ENCODE measurements at places on chromosomes 1 and 21.

DNA sequence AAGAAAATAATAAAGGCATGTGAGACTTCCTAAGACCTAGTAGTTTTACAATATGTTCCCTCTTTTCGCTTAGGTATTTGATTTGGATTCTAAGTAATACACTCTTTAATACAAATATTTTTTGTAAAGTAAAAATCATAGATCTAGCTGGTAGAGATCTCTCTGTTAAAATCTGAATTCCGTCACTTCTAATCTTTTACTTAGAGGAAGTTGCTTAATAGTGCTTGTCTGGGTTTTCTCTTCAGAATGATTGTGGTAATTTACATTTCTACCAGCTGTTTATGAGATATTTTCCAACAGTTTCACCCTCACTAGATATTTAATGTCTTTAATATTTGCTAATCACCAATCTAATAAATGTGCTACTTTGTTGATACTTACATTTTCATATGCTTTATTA is 23.3 kb downstream of the RBM11 start:
- no peak for DNase-seq

DNA sequence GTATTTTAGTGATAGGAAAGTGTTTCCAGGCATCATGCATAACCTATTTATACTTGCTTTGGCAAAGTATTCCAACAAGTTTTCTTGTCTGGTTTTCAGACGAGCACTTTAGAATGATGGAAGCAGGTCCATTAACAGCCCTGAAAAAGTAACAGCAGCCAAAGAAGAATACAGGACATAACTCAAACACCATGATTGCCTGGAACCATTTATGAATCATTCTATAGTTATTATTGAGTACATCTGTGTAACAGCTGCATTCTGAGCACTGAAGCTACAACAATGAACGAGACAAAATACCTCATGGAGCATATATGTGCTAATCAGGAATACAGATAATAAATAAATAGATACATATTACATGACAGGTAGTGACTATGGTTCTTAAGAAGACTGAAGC is 12.6 kb downstream of the IL10RB start:
- no peak for DNase-seq

- DNase-seq = no peak
Measured at GRCh38 chr1:164901031-164901430, 342.0 kb downstream of the PBX1 start.

DNA sequence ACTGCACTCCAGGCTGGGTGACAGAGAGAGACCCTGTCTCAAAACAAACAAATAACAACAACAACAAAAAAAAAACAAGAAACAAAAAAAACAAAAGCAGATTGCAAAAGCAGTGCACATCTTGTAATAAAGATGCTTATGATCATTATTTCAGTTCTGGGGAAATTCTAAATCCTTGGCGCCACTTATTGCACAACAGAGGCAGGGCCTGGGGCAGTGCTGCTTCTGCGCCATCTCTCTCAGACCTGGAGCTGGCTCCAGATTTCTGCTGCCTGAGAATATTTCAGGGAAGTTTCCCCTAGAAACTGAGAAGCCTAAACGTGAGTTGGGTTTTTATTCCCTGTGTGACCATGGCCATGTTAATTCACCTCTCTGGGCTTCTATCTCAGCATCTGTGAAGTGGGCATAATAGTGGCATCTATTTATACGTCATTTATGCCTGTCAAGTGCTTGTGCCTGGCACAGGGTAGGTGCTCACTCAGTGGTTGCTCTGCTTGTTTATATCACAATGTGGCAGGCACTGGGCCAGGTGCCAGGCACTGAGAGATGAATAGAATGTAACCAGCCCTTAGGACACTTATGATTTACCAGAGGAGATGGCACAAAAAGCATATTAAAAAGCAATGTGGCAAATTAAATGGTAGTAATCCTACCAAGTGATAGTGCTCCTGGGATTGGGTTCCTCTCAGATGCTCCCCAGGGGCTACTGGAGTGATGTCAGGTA is 67.9 kb downstream of the MDM4 start:
- peak; percentile 57 for DNase-seq

- no peak for DNase-seq
Measured at GRCh38 chr1:6491480-6491962, at the start of gene PLEKHG5. TSS of gene PLEKHG5 (minus strand) at chr1:6491667. CDS start at chr1:6477571, 14,096 bp downstream.

GRCh38 chr1:198185146-198185545 is 28.3 kb downstream of the NEK7 start:
- no peak for DNase-seq

GRCh38 chr21:43203591-43203990 is 34.8 kb downstream of the CRYAA start:
- DNase-seq = no peak

- DNase-seq = no peak
Measured at GRCh38 chr21:43325968-43326715, 100.8 kb downstream of the SIK1 start.

DNA sequence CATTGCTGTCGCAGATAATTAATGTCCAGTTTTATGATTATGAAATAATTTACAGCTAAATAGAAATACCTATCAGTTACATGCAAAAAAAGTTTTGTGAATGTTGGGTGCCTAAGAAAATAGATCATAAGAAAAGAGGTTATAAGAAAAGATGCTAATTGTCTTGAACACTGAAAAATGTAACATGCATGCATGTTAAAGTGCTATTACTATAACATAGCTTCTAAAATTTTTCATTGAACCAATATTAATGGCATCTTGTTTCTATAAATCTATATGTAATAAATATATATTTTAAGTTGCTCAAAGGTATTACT is 35.5 kb upstream of the SCYL3 start:
- no peak for DNase-seq

DNA sequence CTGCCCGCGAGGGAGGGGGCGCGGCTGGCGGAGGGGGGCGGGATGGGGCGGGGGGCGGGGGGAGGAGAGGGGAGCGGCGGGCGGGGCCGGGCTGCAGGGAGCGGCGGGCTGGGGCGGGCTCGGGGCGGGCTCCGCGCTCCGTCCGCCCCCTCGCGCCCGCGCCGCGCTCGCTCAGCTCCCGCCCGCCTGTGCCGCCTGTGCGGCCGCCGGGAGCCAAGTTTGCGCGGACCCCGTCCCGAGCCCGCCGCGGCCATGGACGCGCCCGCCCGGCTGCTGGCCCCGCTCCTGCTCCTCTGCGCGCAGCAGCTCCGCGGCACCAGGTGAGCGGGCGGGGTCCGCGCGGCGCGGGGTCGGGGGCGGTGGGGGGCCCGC is at the start of gene GABRD:
GABRD (plus strand) TSS at position 174 of the 372 bp plus-strand sequence; CDS start at position 253, 79 bp downstream.
- no peak for DNase-seq

All from globus pallidus (tissue), 1 donor.